ENCODE measurements at places on chromosomes 2 and 18.

DNA sequence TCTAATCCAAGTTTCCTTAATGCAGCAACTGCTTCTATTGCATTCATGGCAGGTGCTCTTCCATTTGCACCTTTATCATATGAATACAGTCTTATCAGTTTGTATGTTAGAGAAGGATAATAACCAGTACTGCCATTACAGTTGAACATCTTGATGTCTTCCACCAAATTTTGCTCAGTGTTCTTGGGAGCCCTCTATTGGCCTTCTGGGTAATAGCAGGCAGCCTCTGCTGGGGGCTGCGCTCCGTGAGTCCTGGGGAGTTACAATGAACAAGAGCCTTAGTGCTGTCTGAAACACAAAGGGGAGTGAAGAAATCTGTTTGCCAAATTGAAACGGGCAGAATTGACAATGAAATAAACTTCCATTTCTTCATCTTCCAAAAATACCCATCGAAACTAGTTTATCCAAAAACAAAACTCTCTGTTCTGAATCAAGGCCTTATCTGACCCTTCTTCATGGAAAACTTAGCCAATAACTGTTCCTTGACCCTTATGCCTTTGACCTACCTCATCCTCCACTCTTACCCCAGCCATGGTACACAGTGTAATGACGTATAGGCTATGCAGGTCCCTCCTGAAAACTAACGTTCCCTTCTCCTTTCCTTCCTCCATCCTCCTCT is 79.9 kb downstream of the ALK start:
- DNase-seq: no peak

GRCh38 chr2:112921982-112922381 is 11.0 kb downstream of the IL37 start:
- no peak for DNase-seq

DNA sequence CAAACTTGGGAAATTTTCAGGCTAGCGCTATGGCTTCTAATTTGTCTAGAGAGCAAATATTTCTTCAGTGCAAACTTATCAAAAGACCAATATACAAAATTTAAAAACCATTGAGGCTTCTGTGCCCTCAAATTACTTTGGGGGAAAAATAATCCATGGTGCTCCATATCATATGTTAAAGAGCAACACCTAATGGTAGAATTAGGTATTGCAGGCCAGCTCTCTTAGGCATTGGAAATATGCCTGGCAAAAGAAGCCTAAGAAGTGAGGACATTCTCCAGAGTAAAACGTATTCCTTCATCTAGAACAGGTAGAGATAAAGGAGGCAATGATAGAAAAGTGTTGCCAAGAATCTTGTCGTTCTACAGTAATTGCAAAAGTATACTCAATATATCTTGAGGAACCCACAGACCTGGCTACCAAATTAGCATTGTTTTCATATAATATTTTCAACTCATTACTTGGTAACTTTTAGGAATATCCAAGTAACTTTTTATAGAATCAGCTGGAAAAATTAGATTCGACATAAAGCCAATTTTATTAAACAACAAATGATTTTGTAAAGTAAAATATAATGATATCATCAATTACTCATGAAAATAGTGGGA is 401.1 kb downstream of the BCL11A start:
- DNase-seq: no peak

DNA sequence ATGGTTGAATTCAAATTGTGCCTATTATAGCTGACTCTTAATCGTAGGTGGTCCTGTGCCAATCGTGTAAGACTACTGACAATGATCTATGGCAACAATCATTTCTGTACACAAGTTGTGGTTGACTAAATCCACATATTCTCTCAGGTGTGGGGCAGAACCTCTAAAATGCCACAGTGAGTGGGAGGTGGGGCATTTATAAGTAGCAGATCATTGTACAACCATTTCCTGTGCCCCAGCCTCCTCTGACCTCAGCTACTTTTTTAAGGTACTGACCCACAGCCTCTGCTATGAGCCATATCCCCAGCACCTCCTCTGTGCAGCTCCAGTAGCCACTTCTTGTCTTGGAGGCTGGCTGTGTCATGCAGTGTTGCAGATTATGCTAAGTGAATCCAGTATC is 48.6 kb upstream of the RAPH1 start:
- no peak for DNase-seq

Measured in DMS 273 treated with DMSO at 0.1 percent for 48 hours (cell line).